Dermis blood vessel endothelial cell (primary cell): ENCODE measurements at places on chromosomes 12 and 14. TPM values are rescaled to one million over a fixed set of nuclear protein-coding genes. Genes with fewer than 3 reads are reported as not detected.

Gene TRPV4
- 1.4 and 2.5 TPM in 2 replicates for total RNA-seq

Gene RAB3IP
- total RNA-seq, result 19.1 and 19.9 TPM in 2 replicates

Gene TPH2
- total RNA-seq, result not detected in 2 replicates

Gene RFX4
- not detected in 2 replicates for total RNA-seq

Gene CCDC198
- 0.14 and 0.51 TPM in 2 replicates for total RNA-seq

Gene ALX1
- total RNA-seq, result not detected in 2 replicates

Gene CABP1
- total RNA-seq, result 0.17 TPM in 1 of 2 replicates, not detected in the other

Gene RASSF8
- 84.7 and 98.0 TPM in 2 replicates for total RNA-seq

Gene CIROP
- total RNA-seq, result not detected in 2 replicates

Gene GLS2
- 0.28 and 0.51 TPM in 2 replicates for total RNA-seq

Gene WNT5B
- 0.28 and 1.5 TPM in 2 replicates for total RNA-seq

GRCh38 chr14:51613416-51613815 is 38.3 kb upstream of the FRMD6 start:
- no peak for DNase-seq

- peak; percentile 82 for DNase-seq
Observed at GRCh38 chr12:93135286-93136239, 206.5 kb upstream of the EEA1 start.

GRCh38 chr12:111893287-111893686 is 51.3 kb downstream of the MAPKAPK5 start:
- no peak for DNase-seq

DNA sequence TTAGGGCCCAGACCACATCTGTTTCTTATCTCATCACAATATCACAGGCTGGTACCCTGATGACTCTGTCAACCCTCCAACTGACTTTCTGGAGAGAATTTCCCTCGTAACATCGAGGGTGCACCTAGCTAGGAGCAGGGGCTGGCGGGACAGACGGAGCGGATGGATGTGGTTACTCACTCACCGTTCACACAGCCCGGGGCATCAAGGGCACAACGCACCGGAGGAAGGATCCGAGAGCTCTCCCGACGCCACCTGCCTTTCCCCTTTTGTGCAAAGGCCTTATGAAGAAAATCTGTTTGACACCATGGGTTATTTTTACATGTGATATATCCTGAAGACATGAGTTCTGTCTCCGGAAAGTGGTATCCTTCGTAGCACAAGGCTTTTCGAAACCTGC is 31.4 kb downstream of the SLC15A4 start:
- no peak for DNase-seq

DNA sequence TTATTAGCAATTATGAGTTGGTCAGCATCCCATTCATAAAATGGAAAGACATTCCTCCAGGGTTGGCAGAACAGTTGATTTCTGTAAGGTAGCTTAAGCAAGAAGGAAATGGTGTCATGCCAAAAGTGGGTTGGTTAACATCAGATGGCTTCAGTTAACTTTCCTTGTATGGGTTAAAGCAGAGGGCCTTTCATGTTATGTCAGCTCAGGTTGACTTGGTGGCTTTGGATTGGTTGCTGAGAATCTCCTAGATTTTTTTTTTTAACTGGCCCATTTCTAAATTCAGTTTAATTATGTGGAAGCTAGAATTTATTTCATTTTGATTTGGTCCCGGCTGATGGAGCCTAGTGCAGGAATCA is 87.8 kb downstream of the BBS10 start:
- DNase-seq, result peak; percentile 66

DNA sequence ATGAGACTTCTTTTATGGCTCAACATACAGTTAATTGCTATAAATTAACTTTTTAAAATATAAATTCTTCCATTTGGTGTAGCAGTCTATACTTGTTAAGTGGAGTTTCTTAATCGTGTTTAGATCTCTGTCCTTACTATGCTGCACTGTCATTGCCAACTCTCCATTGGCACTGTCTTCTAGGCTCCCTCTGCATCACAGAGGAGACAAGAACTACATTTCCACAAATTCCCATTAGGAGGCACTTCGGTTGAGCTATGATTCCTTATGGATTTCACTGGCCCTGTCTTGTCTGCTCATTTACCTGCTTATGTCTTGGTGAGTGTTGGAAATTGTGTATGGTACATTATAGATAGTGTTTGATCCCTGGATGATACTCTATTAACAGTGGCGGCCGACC is 630.9 kb upstream of the ATXN7L3B start:
- no peak for DNase-seq

GRCh38 chr14:69475194-69475818 is 9.2 kb upstream of the PLEKHD1 start:
- peak; percentile 52 for DNase-seq

DNA sequence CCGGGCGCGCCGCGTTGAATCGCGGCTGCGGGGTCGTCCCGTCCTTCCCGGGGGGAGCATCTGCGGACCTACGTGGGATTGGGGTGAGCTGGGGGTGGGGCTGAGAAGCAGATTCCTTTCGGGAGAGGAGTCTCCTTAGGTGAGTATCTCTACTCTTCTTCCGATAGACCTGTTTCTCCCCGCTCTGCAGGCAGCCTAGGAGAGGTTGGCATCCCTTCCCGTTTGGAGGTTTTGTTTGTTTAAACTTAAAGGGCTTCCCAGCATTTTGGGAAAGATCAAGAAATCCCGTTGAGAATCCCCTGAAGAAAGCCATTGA is 411 bp downstream of the TTLL5 start:
- no peak for DNase-seq

- DNase-seq, result no peak
Observed at GRCh38 chr12:89528434-89528833, 2.6 kb upstream of the POC1B start.

- DNase-seq, result peak; percentile 70
Observed at GRCh38 chr12:50401500-50402081, 906 bp downstream of the LARP4 start.

GRCh38 chr12:123449249-123449733 is 8.6 kb upstream of the SNRNP35 start:
- DNase-seq, result no peak

DNA sequence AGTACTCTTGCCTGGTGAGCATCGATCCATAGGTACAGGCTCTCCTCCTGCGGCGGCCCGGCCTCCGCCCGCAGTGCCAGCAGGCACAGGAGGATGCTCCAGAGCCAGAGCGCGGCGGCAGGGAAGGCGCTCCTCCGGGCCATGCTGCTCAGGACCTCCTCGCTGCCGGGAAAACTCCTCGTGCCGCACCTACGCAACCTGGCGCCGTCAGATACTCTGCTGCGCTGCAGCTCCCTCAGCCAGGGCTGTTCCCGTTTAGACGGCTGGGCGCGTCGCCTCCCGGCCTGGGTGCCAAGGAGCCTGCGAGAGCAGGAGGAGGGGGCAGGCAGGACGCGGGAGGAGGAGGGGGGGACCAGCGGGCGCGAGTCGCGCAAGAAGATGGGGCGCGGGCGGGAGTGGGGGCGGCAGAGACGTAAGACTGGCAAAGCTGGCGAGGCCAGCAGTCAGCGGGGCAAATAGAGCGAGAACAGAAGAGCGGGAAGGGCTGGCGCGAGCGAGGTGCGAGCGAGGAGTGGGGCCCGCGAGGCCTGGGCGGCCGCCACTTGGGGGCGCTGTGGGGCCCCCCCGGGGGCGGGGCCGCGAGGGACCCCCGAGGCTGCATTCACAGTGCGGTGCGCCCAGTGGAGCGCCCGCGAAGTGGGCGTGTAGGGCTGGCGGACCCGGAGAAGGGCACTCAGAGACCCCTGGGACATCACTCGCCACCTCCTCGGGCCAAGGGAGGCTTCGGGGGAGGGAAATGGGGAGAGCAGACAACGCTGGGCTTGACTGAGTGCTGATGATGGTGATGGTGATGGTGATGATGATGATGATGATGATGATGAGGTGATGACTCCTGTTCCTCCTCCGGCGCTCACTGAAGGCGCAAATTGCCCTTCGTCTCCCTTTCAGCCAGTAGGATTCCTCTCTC is at the start of gene WIF1:
Gene WIF1 (minus strand): TSS at position 257 of the 907 bp plus-strand sequence. CDS start 114 bp downstream, at position 143.
- peak; percentile 18 for DNase-seq

GRCh38 chr12:121090586-121091514 is 41.8 kb upstream of the P2RX7 start:
- no peak for DNase-seq

DNA sequence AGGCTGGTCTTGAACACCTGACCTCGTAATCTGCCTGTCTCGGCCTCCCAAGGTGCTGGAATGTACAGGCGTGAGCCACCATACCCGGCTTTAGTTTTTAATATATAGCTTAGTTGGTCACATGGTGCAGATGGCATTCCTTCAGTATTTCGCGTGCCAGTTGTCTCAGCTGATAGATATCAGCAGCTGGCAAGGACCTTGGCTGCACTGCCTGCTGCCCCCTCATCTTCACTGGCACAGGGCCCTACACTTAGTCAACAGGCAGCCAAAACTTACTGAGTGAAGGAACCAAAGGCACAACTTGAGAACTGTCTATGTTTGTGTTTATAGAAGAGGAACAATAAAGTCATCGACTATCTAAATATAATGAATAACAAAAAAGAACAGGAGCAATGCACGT is 31.0 kb downstream of the EID3 start:
- DNase-seq, result no peak

GRCh38 chr12:49982246-49983087 is 9.7 kb downstream of the AQP6 start:
- DNase-seq, result no peak

DNA sequence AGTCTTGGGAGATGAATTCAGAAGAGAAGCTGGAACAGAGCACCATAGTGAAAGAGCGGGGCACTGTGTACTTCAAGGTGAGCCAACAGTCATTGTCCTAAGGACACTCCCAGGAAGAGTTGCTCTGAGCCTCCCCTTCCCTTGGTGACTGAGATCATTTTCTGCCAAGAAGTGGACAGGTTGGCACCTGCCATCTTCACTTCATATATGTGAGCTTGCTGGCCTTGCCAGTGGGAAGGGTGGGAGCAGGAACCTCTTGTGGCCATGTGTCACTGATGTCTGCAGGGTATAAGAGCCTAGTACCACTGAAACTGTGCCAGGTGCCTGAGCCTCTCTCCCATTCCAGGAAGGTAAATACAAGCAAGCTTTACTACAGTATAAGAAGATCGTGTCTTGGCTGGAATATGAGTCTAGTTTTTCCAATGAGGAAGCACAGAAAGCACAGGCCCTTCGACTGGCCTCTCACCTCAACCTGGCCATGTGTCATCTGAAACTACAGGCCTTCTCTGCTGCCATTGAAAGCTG is 5.3 kb downstream of the FKBP4 start:
- no peak for DNase-seq

- no peak for DNase-seq
Observed at GRCh38 chr12:109723311-109723881, 9.8 kb downstream of the FAM222A start.
